ENCODE measurements at places on chromosomes 2 and 18. TPM values are rescaled to one million over a fixed set of nuclear protein-coding genes. Genes with fewer than 3 reads are reported as not detected.

The SLC16A14 gene
- polyA plus RNA-seq = 10.8 TPM

The NPAS2 gene
- 23.3 TPM for polyA plus RNA-seq

The NOL4 gene
- 1.9 TPM for polyA plus RNA-seq

The ARHGAP25 gene
- 9.4 TPM for polyA plus RNA-seq

The CFC1 gene
- 10.2 TPM for polyA plus RNA-seq

The GTF3C2 gene
- polyA plus RNA-seq = 65.4 TPM

The FAM161A gene
- polyA plus RNA-seq = 28.3 TPM

The CYRIA gene
- 11.6 TPM for polyA plus RNA-seq

The DYNAP gene
- polyA plus RNA-seq = 0.09 TPM

The LAMA3 gene
- 146 TPM for polyA plus RNA-seq

The ADCYAP1 gene
- polyA plus RNA-seq = not detected

DNA sequence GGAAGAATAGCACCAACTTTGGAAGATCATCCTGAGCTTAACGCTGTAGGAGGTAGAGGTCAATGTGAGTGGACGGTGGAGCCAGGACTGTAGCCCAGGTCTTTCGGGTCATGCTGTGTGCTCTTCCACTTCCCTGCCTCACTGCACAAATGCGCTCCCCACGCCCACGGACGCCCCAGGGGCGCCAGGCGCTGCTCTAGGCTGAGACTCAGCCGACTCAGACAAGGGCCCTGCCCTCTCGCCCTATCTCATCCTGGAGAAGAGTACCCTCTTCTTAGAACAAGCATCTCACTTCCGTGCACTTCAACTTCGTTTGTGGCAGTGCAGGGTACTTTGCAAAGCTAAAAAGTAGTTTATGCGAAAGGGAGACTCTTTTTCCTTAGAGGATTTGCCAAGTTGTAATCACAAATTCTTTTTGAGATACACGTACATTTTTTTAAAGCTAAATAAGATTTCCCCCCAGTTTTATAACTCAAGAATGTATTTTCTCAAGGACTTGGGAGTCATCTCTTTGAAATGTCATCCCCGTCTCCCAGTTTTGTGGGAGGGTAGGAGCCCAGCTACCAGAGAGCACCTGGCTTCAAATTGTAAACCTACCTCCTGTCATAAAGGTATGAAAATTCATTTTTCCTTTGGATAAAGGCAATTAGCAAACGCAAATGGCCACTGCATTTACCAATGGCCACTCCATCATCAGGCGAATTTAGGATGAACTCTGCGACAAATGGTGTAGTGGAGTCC lies 1.2 kb upstream of the PRELID3A start:
- DNase-seq = no peak

- DNase-seq = no peak
Observed at GRCh38 chr2:158113741-158114295, 12.1 kb downstream of the UPP2 start.

DNA sequence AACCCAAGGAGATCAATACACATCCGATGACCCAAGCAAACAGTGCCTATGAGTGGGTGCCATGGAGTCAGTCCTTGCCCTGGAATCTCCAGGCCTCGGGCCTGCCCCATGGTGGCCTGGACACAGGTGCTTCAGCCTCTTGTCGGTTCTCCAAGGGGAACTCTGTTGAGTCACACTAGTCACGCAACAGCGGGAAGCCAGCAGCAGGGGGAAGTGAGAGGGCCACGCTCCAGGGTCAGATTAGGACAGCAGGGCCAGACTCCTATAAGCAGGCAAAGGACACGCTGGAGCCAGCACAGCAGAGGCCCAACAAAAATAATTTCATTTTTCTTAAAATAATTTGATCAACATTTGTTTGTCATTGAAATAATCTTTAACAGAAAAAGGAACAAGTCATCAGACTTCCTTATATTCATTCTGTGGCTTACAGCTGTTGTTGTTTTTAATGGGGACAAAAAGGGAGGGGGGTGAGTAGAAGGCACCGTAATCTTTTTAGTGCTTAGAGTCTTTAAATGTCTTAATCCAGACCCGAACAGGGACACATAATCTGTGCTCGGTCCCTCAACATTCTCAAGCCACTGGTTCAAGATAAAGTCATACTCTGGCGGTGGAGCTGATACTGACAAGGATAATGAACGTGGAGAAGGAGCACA lies 16.4 kb upstream of the ARMC9 start:
- DNase-seq = no peak

DNA sequence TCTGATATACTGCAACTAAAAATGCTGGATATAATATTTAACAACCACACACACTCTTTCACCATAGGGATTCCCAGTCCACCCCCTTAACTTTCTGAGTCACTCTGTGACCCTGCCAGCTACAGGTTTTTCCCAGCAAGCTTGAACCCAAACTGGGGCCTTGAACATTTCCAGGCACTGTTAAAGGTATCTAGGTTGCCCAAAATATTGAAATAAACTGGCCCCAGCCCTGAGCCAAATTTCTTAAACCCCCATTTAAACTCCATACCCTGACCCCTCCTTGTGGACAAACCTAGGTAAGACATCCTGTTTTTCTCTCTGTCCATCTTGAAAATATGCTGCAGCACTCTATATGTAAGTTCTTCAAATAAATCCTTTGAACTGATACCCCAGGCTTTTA lies 19.7 kb upstream of the DCTN1 start:
- DNase-seq = no peak

DNA sequence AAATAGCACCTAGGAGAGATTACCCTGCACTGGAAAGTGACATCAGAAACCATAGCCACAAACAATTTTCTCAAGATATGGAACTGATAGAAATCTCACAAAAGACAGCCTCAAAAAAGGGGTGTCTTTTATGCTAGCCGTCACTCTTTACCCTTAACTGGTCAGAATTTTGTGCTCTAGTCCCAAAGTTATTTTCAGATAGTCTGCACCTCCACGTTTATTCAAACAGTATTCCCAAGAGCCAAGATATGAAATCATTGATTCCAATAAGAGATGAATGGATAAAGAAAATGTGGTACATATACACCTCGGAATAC lies 23.5 kb upstream of the PMAIP1 start:
- no peak for DNase-seq

- DNase-seq = no peak
Observed at GRCh38 chr2:55137024-55137958, 87.0 kb upstream of the RTN4 start.

DNA sequence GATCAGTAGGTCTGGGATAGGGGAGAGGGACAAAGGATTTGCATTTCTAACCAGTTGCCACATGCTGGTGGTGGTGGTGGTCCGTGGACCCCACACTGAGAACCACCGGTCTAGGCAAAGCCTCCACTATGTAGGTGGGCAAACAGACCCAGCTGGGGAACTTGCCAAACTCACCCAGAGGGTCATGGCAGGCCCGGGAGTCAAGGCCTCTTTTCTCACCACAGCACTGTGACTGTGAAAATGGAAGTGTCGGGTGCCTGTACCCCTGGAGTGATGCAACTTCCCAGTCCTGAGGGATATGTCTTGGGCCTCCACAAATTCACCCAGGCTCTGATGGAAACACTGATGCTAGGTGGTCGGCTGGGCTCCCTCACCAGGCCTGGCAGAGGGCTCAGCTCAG lies 101.2 kb upstream of the SMAD2 start:
- DNase-seq = no peak

- no peak for DNase-seq
Observed at GRCh38 chr2:88471083-88471942, 18.8 kb upstream of the FOXI3 start.

- no peak for DNase-seq
Observed at GRCh38 chr2:217054791-217055190, 194.9 kb upstream of the TNP1 start.

DNA sequence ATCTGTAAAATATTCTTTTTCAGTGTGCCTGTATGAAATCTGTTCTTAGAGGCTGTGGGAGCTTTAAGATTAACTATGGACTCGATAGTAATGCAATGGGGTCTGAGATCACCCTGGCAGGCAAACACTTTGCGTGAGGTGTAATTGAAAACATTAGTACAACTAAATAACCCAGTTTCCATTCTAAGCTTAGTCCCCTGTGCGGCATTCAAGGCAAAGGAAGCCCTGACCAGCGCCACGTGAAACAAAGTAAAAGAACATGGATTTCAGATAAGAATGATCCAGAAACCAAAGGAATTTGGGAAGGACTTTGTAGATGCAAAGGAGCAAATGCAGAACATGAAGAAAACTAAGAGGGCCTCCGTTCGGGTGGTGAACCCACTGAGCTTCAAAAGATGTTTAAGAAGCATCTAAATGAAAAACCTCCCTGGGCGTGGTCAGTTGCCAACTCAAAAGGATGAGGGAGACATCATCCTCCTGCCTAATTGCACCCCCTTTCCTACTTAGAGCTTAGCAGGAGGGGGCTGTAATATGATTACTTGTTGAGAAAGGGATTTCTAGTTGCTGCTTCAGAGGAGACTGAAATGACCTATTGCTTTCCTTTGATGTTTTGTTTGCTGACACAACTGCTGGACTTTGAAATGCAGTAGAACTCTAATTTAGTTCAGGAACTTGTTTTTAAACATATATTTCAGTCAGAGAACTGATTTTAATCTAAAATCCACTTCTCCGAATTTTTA lies 7.9 kb upstream of the CETN1 start:
- DNase-seq = peak; percentile 43

DNA sequence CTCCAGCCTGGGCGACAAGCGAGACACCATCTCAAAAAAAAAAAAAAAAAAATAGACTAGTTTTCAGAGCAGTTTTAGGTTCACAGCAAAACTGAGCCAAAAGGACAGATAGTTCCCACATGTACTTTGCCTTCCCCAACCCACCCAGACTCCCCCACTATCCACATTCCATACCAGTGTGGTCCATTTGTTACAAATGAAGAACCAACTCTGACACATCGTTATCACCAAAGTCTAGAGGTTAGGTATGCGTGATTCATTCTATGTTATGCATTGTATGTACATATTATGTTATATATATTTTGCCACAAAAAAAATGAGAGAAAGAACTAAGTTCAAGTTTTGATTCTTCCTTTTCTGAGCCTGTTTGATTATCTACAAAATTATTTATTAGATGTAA lies 3.5 kb downstream of the DUSP11 start:
- DNase-seq = no peak

- DNase-seq = no peak
Observed at GRCh38 chr2:238138331-238139195, at the start of gene KLHL30. TSS of gene KLHL30 (plus strand) at chr2:238138668. CDS start at chr2:238140755, 2,087 bp downstream.

DNA sequence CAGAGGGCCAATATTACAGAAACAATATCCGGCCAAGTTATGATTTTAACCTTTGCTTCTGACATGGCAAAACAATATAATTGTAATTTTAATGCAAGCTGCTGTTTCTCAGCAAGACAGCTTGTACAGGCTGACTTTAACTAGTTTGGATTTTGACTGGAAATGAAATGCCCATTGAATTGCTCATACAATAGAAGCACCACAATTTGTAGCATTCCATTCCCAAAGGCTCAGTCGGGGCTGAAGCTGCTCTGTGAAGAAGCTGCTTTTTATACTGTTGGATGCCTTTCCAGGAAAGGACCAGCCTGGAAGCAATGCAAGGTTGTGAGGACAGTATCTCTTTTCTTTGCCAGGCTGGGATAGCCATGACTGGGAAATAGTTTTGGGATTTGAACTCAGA lies 677.0 kb upstream of the FANCL start:
- no peak for DNase-seq

DNA sequence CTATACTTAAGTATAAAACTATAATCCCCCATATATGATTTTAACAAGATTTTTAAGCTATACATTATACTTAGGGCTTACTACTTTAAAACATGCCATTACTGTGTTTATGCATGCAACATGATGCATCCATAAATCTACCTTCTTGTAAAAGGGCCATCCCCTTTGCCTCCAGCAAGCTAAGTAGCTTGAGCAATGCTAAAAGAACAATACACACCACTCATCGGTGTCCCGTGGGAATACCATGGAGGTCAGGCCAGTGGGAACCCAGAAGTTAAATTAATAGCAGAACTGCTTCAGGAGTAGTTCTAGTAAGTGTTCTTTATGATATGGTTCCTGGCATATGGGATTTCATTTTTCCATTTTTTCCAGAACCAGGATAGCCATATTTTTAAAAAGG lies 37.8 kb downstream of the SH3RF3 start:
- DNase-seq = no peak

- no peak for DNase-seq
Observed at GRCh38 chr2:180732337-180732736, 248.1 kb upstream of the UBE2E3 start.

- no peak for DNase-seq
Observed at GRCh38 chr2:224518806-224519580, 66.2 kb downstream of the CUL3 start.

DNA sequence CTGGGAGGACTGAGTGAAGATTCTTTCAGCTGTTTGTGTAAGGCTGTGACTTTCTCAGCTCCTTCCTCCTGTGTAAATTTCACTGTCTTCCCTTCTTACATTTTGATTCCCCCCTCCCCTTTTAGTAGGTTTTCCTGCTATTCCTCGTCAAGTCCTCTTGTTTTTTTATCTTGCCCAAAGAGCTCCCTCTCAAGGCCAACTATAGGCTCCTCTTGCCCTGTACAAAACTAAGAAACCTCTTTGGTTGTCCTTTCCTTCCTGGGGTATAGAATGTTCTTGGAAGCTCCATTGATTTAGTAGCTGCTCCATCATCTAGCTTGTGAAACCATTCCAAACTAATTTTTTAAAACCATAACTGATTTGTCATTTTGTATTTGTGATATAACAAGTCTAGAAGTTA lies 7.3 kb downstream of the CCDC121 start:
- no peak for DNase-seq

DNA sequence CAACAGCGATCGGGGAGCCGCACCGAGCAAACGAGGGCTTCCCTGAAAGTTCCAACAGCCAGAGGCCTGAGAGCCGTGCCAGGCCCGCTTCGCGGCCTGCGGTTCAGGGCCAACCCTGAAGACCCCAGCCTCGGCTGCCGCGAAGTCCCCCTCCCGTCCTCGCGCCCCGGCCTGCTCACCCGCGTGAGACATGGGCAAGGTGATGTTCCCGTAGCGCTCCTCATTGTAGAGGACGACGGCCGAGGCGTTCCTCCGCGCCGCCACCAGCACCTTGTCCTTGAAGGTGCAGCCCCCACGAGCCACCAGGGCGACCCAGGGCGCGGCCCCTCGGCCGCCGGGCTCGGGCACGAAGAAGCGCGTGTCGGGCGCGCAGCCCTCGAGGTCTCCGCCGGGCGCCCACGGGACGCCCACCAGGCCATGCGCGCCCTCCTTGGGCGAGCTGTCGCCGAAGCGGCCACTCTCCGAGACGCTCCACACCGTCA lies 510 bp downstream of the RNF149 start:
- DNase-seq = peak; percentile 28

- no peak for DNase-seq
Observed at GRCh38 chr2:232577841-232578240, 27.4 kb downstream of the EIF4E2 start.

DNA sequence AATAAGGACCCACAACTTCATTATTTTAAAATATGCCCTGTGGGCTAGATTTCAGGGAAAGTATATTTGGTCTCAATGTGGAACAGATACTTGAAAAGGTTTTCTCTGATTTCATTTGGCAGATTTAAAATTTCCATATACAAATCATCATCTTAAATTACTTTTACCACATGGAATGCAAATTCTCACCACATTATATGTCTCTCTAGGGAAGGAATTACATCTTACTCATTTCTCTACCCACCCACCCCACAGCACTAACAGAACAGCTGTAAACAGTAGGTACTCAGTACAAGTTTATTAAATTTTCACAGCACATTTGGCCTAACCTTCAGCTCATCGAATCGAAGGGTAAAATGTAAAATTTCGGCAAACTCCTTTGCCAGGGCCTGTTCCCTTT lies 104.0 kb downstream of the CYRIA start:
- no peak for DNase-seq

Measured in left lung (tissue), 14 donors.